ENCODE measurements at places on chromosomes 16 and 17.

DNA sequence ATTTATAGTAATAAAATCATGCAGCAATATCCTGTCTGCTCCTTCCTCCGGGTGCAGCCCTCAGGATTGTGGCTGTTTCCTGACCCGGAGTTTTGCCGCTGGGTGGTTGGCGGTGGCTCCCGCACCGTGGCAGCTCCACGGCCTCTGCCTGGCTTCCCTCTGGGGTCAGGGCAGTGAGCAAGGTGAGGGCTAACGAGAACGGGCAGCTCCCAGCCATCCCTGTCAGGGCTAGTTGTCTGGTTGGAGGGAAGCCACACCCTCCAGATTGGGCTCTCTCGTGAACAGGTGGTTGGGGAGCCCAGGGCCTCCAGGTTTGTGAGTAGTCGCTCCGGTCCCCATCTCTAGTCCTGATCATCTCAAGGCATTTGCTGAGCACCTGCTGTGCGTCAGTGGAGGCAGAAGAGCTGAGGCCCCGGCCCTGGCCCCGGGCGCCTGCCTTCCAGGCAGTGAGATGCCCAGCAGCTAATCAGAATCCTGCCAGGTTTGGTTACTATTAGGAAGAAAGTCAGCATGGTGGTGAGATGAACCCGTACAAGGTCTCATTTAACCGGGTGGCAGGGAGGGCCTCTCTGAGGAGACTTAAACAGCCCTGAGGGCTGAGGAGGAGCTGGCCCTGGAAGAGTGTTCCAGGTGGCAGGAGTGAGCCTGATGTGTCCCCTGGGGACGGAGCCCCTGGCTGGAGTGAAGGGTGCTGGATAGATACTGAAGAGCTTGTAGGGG, 2.3 kb upstream of the NUDT16L1 start:
- no peak for DNase-seq

DNA sequence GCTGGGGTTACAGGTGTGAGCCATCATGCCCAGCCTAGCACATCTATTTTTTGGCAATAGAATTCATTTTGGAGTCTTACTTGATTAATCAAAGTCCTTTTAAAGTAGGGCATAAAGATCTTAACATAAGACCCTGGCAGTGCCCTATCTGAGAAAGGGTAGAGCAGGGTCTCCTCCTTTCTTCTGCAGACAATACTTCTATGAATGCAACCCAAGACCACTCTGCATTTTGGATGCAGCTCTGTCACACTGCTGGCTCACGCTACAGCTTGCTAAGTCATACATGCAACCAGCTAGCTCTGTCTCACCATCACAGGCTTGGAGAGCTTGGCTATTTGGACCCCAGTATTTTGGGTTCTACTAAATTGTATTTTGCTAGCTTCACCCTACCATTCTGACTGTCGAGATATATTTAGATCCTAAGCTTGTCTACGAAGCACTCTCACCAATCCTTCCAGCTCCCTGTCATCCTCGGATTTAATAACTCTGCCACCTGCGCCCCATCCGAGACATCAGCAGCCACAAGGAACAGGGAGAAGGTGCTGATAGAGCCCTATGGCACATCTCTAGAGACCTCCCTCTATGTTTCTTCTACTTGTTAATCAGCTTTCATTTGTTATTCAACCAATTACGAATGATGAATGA, 45.1 kb downstream of the RBFOX3 start:
- no peak for DNase-seq

GRCh38 chr16:54177052-54177861, 109.3 kb downstream of the IRX3 start:
- DNase-seq: no peak

- no peak for DNase-seq
Measured at GRCh38 chr16:55709801-55710200, 54.0 kb downstream of the SLC6A2 start.

- DNase-seq: peak; percentile 75
Measured at GRCh38 chr17:41801374-41802271, 10.1 kb downstream of the P3H4 start.

GRCh38 chr17:80863626-80864025, 128.0 kb upstream of the CHMP6 start:
- DNase-seq: no peak

GRCh38 chr16:88687254-88687576, 908 bp upstream of the SNAI3 start:
- no peak for DNase-seq

GRCh38 chr16:3171855-3172593, 16.0 kb upstream of the OR1F1 start:
- DNase-seq: no peak

DNA sequence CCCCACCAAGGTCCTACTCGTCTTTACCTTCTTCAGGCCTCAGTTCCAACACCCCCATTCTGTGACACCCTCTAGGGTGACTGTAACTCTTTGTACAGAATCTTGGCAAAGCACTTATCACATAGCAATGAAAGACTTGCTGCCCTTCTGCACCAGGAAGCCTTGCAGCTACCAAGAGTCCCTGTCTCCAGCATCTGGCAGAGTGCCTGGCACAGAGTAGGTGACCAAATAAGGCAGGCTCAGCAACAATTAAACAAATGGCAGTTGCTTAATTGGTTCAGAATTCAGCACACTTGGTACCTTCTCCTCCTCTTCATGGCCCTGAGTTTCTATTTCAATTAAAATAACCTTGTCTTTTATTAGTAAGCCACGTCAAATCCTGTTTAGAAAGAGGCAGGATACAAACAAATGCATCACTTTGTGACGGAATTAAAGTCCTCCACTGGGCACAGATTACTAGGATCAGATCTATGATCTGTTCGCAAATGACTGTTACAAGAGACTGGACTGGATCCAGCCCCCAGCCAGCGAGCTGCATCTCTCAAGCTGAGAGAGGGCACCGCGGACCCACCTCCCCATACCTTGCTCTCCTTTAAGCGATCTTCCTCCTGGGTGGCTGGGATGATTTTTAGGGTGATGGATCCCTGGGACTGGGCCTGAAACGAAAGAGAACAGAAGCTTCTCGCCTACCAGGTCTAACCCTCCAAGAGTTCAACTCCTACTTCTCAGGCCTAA, 9.4 kb downstream of the MPP3 start:
- no peak for DNase-seq

DNA sequence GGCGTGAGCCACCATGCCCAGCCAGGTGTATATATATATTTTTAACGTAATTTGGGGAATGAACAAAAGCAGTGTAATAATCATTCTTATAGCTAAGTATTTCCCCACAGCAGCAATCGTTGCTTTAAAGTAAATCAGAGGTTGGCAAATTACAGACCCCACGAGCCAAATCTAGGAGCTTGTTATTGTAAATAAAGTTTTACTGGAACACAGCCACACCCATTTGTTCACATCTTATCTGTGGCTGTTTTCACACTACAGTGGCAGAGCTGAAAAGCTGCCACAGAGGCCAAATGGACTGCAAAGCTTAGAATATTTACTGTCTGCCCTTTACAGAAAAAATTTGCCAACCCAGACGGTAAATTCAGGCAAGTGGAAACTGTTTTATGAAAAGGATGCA, 50.8 kb downstream of the RAB11FIP4 start:
- no peak for DNase-seq

- no peak for DNase-seq
Measured at GRCh38 chr17:58401287-58401686, 16.0 kb downstream of the RNF43 start.

DNA sequence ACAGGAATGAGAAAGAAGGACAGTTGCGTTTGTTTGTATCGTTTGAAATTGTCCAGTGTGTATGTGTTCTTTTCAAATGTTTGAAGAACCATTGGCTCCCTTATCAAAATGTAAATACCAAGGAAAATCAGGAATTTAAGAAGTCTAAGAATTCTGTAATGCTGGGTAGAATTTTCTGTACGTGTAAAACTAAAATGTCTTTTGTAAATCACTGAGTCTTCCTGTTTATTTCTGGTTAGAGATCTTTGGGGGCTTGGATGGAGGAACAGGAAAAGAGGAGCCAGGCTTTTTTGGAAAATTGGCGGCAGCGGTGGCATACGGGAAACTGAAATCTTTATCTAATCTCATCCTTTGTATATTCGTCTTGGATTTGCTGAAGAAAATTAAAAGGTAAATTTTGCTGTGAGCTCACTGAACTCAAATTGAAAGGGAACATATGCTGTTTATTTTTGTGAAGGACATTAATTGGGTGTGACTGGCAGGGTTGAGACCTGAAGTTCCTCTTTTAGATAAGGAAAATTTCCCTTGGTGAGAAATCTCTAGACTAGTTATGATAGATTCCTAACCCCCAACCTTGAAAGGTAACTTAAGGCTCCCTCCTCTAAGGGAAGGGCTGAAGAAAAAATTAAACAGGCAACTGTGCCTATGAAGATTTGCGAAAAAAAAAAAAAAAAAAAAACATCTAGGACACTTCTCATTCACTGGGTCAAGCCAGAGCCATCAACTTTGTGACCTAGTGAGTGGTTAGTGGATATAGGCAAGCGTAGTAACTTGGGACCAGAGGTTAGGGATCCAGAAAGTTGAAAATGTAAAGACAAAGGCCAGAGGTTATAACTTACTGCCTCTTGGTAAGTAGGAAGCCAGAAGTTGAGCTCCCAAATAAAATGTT, 10.8 kb downstream of the TAT start:
- no peak for DNase-seq

- no peak for DNase-seq
Measured at GRCh38 chr17:4161967-4162305, 18.9 kb downstream of the CYB5D2 start.

- no peak for DNase-seq
Measured at GRCh38 chr17:81359218-81359617, 36.0 kb upstream of the BAHCC1 start.

GRCh38 chr17:48241131-48241591, 133.6 kb downstream of the SNX11 start:
- peak; percentile 13 for DNase-seq

DNA sequence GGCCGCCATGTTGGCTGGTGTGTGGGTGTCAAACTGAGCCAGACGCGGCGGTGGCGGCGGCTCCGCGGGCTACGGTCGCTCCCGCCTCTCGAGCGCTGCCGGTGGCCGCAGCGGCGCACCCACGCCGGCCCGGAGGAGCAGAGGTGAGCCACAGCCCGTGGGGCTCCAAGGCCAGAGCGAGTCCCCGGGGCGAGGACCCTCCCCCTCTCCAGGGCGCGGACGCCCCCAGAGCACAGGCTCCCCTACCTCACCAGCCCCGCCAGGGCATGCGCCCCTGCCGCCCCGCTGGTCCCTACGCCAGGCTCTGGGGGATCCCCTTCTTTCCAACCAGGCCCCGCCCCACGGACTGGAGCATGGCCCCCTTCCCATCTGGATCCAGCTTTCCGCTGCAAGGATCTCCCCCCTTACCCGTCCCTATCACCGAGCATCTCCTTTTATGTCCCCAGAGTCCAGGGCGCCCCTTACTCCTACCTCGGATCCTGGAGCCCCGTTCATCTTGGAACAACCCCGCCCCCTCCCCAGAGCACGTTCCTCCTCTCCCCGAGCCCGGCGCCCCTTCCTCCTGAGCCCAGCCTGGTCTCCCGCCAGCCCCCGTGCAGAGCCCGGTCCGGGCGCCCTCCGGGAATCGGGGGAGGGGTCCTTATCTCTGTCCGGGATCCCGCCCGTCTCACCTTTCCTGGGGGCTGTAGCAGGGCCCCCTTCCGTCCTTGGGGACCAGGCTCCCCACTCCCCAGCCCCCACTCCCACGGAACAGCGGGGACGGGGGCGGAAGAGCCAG, 412 bp downstream of the EPN2 start:
- no peak for DNase-seq

GRCh38 chr16:75820672-75821071, 94.4 kb upstream of the CPHXL start:
- no peak for DNase-seq

DNA sequence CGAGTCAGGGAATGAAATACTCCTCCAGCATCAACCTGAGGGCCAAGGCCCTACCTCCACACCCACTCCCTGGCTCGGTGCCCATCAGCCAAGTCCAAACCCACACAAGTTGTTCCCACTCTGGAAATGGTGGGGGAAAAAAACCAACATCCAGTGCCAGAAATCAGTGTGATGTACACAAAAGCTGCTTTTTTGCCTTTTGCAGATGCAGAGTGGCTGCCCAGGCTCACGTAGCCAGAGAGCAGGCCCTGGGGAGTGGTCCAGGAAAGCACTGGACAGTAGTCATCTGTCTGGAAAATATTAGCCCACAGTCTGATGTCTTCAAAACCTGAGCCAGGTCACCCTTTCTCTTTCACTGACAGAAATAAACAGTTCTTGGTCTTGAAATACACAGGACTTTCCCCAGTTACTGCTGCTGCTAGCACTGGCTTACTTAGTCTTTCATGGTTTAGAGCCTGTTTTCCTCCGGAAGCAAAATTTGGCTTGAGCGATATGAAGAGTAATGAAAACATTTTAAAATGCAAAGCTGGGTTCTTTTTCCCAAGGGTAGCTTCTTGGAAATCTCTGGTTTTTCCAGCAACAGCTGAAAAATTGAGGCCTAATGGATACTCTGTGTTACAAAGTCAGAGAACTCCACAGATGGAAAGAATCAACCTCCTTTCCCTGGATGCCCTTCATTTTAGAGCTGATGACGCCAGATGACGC, 18.2 kb upstream of the NOS2 start:
- DNase-seq: no peak

GRCh38 chr17:49435671-49436029, 21.0 kb upstream of the PHB1 start:
- no peak for DNase-seq

GRCh38 chr16:5448798-5449197, 351.2 kb upstream of the EEF2KMT start:
- no peak for DNase-seq

GRCh38 chr17:64209356-64209941, 53.6 kb downstream of the TEX2 start:
- DNase-seq: no peak

- peak; percentile 74 for DNase-seq
Measured at GRCh38 chr17:4903051-4903818, at the start of gene CHRNE. TSS of gene CHRNE (minus strand) at chr17:4903098. CDS start at chr17:4903063, 35 bp downstream.

- DNase-seq: no peak
Measured at GRCh38 chr16:71537643-71538042, 11.4 kb downstream of the CHST4 start.

- no peak for DNase-seq
Measured at GRCh38 chr17:60249290-60249826, 99.6 kb downstream of the CA4 start.

- peak; percentile 36 for DNase-seq
Measured at GRCh38 chr16:1152123-1152638, 725 bp upstream of the CACNA1H start.

GRCh38 chr17:17750881-17751280, 69.6 kb downstream of the RAI1 start:
- DNase-seq: peak; percentile 45

GRCh38 chr16:12460064-12460392, 343.7 kb downstream of the CPPED1 start:
- DNase-seq: no peak

GRCh38 chr17:56489980-56490379, 103.5 kb upstream of the NOG start:
- DNase-seq: no peak

DNA sequence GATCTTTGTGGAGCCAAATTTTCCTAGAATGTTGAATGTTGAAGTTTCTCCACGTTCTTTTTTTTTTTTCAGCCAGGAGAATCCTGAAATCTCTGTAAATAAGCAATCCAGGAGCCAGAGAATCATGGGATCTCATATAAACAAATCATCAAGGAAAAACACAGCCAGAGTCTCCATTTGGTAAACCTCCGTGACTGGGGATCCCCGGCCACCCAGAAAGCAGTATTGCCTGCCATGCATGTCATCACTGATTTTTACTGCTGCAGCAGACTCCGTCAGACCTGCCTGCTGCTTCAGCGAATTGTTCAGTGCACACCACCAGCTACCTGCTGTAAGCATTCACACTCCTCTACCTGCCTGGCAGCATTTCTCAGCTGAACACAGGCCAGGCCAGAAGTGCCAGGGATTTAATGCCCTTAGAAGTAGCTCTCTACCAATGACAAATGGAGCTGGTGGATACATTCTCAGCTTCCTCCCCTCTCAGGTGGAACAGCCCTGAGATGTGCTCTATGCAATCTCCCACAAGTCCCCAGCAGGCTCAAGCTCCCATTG, 158.6 kb downstream of the CYLD start:
- no peak for DNase-seq

GRCh38 chr16:80738521-80738920, 65.9 kb downstream of the CDYL2 start:
- no peak for DNase-seq
